Retina (tissue), 1 donor: ENCODE measurements at places on chromosomes 5 and 9.
A peak's percentile ranks its signal among the peaks of the same experiment; 100 is the strongest.

DNA sequence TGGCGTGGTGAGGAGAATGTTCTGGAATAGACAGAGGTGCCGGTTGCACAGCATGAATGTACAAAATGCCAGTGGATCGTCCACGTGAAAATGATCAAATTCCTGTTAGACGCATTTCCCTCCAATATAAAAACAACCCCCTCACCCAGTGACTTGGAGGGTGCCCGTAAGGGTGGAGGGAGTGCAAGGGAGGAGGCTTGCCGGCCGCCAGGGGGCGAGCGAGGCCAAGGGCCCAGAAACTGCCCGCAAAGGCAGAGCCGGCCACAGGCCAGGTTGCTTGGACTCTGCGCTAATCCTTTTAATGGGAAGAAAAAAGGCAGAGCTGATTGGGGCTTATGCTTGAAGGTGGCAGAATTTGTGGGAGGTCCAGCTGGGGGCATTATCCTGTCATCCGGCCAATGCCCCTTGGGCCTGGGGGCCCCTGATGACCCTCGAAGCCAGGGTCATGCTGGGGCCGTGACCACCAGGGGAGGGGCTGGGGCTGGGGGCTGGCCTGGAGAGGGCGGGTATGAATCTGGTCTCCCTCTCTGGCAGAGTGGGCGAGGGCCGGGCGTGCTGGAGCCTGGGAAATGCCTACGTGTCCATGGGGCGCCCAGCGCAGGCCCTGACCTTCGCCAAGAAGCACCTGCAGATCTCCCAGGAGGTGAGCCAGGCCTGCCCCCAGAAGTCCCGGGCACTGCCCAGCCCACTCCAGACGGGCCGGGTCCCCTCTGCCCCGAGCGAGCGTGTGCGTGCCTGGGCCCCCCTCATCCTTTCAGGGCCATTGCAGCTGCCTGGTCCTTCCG, 12.0 kb downstream of the GPSM1 start:
- DNase-seq: peak; percentile 73

- DNase-seq: no peak
Observed at GRCh38 chr5:129820-130219, 37.9 kb downstream of the PLEKHG4B start.

- DNase-seq: peak; percentile 44
Observed at GRCh38 chr5:141326088-141326854, 4.0 kb upstream of the PCDHGA1 start.

DNA sequence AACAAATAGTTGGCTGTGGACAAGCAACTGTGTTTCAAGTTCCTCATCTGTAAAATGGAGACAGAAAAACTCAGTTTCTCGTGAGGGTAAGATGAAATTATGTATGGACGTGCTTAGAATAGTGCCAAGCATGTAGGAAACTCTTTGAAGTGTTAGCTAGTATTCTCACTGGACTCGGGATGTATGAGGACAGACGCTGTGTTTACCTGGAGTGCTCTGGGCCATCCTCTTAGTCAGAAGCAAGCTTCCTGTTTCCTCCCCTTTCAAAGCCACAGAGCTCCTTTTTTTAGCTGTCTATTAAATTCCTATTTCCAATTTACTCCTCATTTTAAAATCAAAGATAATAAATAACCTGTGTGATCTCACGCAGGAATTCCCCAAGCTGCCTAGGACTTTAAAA, 23.8 kb upstream of the IQGAP2 start:
- no peak for DNase-seq

DNA sequence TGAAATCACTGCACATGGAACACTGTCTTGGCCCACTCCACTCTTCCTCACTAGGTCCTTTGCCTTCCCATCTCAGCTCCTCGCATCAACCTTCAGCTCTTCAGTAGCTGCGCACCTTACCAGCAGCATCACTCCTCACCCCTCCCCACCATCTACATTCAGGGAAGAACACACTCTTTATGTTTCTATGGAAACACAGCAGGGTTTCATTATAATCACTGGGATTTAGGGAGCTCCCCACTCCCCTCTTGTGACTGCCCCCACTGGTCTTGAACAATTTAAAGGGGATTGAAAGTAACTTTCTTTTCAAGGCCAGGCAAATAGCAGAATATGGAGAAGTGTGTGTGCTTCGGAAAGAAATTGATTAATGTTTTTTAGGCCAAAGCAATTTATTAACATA, 111.2 kb downstream of the INSYN2B start:
- no peak for DNase-seq

GRCh38 chr9:109861918-109862317, 81.9 kb downstream of the PALM2AKAP2 start:
- no peak for DNase-seq

- DNase-seq: no peak
Observed at GRCh38 chr5:159971038-159971437, 37.9 kb upstream of the TTC1 start.

DNA sequence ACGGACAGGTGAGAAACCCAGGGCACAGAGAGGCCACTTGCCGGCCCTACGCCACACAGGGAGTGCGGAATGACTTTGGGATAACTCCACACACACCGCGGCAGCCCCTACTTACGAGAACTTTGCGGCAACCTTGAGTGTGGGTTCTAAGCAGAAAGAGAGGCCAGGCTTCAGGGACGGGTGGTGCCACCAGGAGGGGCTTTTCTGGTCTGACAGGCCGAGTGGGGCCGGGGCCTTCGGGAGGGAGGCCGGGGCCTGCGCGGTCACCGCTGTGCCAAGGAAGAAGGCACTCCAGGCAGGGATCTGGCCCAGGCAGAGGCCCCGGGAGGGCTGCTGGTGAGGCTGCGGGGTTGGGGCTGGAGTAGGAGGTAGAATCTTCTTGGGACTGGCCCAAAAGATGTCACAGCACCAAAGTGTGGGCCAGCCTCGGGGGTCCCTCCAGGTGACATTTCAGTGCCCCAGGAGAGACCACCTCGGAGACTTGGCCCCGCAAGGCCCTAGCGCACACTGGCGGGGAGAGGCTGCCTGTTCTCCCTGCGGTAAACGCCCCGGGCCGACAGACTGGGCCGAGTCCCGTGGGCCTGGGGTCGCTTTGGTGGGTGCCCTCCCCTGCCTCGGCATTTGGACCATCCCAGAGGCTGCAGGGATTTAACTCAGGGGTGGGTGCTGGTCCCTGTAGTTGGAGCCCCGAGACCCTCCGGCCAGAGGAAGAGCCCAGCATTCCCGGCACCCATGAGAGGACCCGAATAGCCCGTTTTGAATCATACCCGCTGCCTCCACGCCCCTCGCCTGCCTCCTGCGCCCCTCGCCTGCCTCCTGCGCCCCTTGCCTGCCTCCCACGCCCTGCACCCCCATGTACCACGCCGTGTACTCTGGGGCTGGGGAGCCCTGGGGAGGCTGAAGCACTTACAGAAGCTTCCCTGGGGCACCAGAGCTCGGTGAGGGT, 9.0 kb upstream of the RNU6ATAC start:
- DNase-seq: no peak

GRCh38 chr5:64165500-64166200, at the start of gene RNF180:
TSS of gene RNF180 (plus strand) at chr5:64165843. CDS start at chr5:64200808, 34,965 bp downstream.
- peak; percentile 78 for DNase-seq

DNA sequence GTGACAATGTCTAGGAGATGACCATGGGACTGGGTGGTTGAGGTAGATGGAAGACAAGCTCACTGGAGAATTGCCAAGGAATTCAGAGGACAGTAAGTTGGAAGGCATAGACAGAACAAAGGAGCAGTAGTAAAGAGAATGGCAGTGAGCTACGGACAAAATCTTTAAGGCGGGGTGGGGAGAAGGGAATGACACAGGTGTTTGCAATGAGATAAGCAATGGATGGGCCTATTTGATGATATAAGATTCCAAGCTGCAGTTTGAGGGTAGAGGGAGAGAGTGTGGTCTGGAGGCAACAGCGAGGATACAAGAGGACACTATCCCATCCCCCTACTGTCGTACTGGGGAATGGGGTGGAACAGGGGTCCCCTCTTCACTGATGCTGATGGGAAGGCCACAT, 14.4 kb downstream of the PTTG1 start:
- DNase-seq: no peak

DNA sequence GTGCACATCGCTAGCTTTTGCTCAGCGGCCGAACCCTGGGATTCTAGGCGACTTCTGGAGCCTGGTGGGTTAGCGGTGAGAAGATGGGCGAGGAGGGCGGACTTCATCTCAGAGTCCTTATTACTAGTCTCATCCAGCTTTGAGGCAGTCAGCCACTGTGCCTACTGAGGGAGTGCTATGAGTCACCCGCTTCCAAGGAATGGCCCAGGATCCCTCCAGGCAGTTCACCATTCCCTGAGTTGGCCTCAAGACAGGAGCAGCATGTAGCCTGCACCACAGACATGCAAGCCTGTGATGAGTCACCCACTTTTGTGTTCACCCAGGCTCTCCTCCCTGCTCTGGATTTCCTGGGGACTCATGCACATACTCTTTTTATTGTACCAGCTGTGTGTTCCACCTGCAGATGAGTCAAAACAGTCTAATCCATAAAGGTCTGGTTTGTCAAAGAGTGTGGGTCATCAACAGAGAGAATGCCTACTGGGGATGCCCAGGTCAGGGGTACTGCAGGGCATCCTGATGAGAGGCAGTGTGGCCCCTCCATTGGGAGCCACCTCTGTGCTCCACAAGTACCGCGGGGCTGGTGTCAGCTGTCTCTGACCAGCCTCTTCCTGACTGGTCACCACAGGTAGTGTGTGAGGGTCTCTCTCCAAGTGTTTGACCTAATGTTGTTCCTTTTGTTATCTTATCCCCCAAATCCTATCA, 20.2 kb downstream of the SLC22A5 start:
- DNase-seq: no peak

DNA sequence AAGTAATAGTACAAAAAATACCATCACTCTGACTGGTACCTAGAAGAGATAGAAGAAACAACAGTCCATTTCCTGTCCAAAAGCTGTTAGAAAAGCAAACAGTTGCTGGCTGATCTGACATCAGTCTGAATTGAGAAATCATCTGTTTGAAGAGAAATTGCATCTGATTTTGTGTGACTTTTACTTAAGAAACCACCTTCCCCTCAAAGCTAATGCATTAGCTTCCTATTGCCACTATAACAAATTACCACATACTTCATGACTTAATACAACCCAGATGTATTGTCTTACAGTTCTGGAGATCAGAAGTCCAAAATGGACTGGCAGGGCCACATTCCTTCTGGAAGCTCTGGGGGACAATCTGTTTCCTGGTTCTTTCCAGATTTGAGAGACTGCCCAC, 385.9 kb upstream of the TLE4 start:
- DNase-seq: no peak

DNA sequence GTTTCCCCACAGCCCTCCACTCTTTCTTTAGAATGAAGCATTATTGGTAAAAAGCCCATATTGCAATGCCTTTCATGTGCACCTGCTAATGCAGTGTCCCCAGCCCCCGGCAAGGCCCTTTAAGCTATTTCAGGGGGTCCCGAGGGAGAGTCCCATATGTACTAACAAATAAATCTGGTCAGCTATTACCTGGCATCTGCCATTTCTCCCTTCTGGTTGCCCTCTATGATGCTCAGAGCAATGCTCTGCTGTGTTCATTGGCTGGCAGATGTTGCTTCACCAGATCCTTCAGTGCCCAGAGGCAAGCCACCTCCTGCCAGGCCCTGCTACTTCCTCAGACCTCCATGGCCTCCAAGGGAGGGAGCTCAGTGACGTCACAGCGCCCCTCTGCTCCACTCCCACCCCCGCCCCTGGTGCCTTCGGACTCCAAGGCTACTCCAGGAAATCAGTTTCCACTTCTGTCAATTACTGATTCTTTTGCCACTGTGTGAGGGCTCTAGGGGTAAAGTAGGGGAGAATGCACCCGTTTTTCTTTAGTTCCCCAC, 201.1 kb upstream of the GLRA1 start:
- peak; percentile 19 for DNase-seq

DNA sequence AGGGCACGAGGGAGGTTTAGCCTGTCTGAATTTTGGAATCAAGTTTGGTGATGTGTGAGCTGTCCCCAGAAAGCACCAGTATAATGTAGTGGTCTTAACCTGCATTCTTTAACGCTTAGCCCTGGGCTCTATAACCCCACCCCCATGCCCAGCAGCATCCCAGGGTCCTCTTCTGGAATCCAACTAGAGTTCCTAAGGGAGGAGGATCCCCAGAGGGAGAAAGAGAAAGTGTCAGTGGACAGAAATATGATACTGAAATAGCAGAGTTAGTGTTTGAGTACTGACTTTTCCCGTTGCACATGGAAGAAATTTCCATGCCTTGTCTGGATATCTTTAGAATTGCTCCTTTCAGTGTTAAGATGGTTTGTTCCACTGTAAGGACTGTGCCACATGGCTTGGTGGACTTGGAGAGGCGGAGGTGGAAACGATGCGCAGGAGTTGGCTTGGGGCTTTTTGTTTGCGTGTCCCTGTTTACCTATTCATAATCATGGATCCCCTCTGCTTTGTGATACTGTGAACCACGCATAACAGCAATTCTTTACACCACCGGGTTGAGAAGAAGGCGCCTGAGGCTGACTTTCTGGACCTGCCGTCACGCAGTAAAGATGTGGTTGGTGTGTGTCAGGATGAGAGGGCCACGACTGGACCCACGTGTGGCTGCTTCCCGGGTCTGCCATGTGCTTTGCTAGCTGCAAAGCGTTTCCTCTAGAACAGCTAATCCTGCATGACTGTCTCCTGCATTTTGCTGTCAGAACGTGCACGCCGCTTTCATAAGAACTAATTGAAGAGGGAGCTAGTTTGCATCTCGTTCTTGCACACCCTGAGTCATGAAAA, 142.3 kb downstream of the SMARCA2 start:
- DNase-seq: peak; percentile 71

DNA sequence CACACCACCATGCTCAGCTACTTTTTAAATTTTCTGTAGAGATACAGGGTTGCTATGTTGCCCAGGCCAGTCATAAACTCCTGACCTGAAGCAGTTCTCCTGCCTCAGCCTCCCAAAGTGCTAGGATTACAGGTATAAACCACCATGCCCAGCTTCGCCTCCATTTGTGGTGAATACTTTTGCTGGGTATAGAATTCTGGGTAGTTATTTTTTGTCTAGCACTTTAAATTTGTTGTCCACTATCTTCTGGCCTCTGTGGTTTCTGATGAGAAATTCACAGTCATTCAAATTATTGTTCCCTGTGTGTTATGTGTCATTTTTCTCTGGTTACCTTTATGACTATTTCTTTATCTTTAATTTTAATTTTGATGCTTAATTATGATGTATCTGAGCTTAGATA, 57.7 kb upstream of the EXOC3 start:
- no peak for DNase-seq

GRCh38 chr5:168423971-168424370, 62.3 kb upstream of the RARS1 start:
- no peak for DNase-seq

- DNase-seq: no peak
Observed at GRCh38 chr9:128636024-128636390, 20.6 kb downstream of the DYNC2I2 start.
